Activated CD4-positive, alpha-beta T cell treated with anti-CD3 and anti-CD28 coated beads, Interleukin-2, amount 10 ng/mL, durations not matched to agents 24 days and 14 days (primary cell): ENCODE measurements at places on chromosomes 2 and 18. TPM values are rescaled to one million over a fixed set of nuclear protein-coding genes. Genes with fewer than 3 reads are reported as not detected.

Gene SERPINB8
- total RNA-seq: 22.0 and 25.5 TPM in 2 replicates

Gene GPBAR1
- total RNA-seq: 0.40 and 0.68 TPM in 2 replicates

DNA sequence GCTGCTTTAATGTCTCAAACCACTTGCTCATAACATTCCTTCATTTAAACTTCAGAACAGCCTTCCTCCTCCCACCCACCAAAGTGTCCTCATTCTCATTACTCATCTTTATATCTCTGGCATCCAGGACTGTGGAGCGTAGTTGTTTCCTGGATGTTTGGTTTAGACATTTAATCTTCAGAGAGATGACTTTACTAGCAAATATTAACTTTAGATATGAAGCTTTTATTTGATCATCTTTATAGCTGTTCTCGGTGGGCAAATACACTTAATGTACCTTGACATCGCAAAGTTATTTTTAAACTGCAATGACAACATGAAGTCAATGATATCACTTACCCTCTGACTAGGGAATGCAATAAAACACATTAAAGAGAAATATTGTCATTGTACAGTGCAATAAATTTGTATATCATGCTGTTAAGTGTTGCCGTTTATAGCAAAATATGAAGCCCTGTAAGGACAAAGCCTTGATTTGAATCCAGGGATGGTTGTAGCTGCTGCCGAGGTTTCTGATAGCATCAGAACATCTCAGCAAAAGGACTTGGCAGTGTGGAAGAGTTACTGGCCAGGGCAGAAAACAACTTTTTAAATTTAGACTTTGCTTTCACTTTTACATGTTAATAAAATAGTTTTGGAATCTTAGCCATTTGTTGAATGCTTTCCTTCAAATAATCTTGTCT, 4.6 kb upstream of the LAMA3 start:
- no peak overlapping the region for H3K27ac ChIP-seq
- H3K4me3 ChIP-seq: no peak overlapping the region
- H3K36me3 ChIP-seq: no peaks in the 10 kb centered on the region

DNA sequence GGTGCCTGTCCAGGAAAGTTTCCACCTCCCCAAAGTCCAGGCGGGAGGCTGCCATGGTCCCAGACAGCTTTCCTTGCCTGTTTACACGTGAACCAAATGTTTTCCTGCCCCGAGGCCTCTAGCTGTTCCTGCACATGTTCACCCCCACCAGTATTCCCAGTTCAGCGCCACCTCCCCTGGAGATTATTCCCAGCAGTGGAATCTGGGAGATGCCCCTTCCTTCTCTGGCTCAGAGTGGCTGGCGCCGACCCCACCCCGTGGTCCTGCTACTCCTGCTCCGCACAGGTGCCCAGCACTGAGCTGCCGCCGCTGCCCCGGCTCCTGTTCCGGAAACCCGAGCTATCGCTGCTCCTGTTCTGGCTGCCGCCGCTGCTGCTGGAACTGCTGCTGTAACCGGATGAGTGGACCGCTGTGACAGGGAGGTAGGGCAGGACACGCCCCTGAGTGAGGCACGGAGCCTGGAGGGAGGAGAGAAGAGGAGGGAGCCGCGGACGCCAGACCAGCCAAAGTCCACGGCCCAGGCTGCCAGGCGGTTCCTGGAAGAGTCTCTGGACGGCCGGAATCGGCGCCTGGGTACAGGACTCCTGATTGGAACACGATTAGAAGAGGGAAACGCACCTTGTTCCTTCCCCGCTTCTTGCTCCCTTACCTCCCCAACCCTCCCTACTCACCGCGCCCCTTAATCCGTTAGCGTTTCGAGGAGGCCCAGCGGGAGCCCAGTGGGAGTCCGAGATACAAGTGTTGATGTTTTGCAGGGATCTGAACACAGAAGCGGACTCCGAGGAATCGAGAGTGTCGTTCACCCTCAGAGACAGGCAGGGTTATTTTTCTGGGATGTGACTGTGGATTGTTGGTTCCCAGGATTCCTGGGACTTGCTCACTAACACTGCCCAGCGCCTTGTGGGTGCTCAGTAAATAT, at the start of gene PDE11A:
TSS of gene PDE11A (minus strand) at position 395 of the 919 bp plus-strand sequence. CDS start at position 55, 340 bp downstream.
- H3K4me3 ChIP-seq: peak within 1 kb of the TSS; percentile 64
- H3K36me3 ChIP-seq: no peaks in the 10 kb centered on the region
- H3K27me3 ChIP-seq: peaks cover 60% of the 10 kb centered on the region
- peaks cover 10% of the 10 kb centered on the region for H3K4me1 ChIP-seq
- DNase-seq: peak; percentile 83

- H3K27ac ChIP-seq: no peak overlapping the region
- no peaks in the 10 kb centered on the region for H3K4me1 ChIP-seq
- DNase-seq: no peak
- H3K4me3 ChIP-seq: no peak overlapping the region
- peaks cover 30% of the 10 kb centered on the region for H3K27me3 ChIP-seq
These were observed 138.2 kb upstream of the PKDCC start for GRCh38 chr2:41909584-41909983.

Gene EDAR
- 0.56 and 0.62 TPM in 2 replicates for total RNA-seq

DNA sequence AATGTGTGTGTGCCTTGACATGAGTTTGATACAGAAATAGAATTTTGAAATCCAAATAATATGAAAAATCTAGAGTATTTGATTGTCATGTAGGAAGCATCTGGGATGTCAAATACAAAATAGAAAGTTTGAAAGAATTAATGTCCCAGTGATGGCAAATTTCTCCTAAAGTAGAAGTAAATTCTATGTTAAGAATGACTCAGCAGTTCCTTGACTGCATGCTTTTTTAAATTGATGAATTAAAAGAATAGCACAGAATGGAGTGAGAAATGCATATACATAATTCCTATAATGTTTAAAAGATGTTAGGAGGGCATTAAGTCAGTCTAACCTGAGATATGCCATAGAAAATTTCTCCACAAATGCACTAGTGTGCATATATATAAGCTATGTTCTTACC, 357.5 kb downstream of the TMEM182 start:
- no peaks in the 10 kb centered on the region for H3K36me3 ChIP-seq
- H3K4me1 ChIP-seq: no peaks in the 10 kb centered on the region
- no peak overlapping the region for H3K4me3 ChIP-seq

- H3K4me1 ChIP-seq: peaks cover 5% of the 10 kb centered on the region
- no peaks in the 10 kb centered on the region for H3K36me3 ChIP-seq
- DNase-seq: peak; percentile 20
- H3K4me3 ChIP-seq: no peak overlapping the region
These were observed 305.5 kb downstream of the IKZF2 start for GRCh38 chr2:212845941-212846340.

Gene SAG
- total RNA-seq: not detected in 2 replicates

GRCh38 chr18:13379930-13380690, 161.6 kb downstream of the LDLRAD4 start:
- peaks cover 69% of the 10 kb centered on the region for H3K4me1 ChIP-seq
- no peak overlapping the region for H3K4me3 ChIP-seq
- peaks cover 6% of the 10 kb centered on the region for H3K36me3 ChIP-seq
- DNase-seq: no peak
- H3K27ac ChIP-seq: peak overlapping the region; percentile 20

DNA sequence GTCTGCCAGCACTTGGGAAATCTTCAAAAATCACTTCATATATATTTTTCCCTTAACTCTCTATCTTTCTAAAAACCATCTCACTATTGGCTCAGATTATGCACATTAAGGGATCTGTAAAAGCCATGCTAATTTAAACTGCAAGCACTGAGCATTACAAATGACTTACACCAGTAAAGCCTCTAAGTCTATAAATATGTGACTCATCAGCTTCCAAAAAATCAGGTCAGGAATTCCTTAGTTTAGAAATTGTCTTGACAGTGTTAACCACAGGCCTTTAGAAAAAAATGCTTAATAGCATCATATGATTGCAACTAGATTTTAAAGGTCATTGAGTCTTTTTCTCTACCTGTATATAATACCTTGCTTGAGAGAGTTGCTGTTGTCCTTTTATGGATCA, 1113.6 kb upstream of the PIK3C3 start:
- no peak overlapping the region for H3K27ac ChIP-seq
- H3K36me3 ChIP-seq: no peaks in the 10 kb centered on the region
- no peak overlapping the region for H3K4me3 ChIP-seq
- no peaks in the 10 kb centered on the region for H3K4me1 ChIP-seq
- no peaks in the 10 kb centered on the region for H3K27me3 ChIP-seq
- DNase-seq: no peak

Gene TRIM43
- not detected in 2 replicates for total RNA-seq

DNA sequence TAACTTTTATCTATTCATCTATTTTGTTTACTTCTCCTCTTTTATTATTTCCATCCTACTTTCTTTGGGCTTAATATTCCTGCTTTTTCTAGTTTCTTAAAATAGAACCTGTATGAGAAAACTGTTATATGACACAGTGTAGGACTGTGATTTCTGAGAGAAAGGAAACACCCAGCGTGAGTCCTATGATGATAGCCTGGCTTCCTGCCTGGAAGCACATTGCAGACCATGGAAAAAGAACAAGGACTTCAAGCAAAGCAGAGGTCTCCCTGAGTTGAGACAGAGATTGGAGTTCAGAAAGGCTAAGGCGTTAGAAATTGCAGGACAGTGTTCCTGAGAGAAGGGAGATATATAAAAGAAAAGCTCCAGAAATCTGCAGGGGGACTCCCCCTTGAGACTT, 7.8 kb downstream of the RBM44 start:
- H3K27ac ChIP-seq: no peak overlapping the region
- H3K36me3 ChIP-seq: no peaks in the 10 kb centered on the region
- H3K27me3 ChIP-seq: peaks cover 25% of the 10 kb centered on the region
- H3K4me1 ChIP-seq: no peaks in the 10 kb centered on the region
- H3K4me3 ChIP-seq: no peak overlapping the region

Gene ZSWIM2
- total RNA-seq: not detected in 2 replicates

Gene ZSCAN30
- 11.6 and 12.2 TPM in 2 replicates for total RNA-seq

Gene RGPD4
- not detected in 2 replicates for total RNA-seq

Gene DAW1
- not detected in 2 replicates for total RNA-seq

Gene MBD2
- total RNA-seq: 195 and 200 TPM in 2 replicates

DNA sequence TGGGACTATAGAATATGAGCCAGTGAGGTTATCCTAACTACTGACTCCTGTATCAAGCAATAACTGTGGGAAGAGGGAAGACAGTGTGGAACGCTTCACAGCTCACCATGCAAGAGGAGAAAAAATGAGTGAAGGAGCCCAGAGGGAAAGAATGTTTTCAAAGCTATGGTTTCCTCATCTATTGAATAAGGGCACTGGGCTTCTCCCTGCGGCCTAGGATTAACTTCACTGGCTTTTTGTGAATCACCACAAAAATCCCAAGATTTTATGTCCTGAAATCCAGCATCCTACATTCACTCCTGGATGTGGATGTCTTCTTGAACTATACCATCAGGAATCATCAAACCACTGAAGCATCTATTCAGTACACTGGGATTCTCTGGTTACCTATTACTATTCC, 44.5 kb upstream of the SP5 start:
- no peaks in the 10 kb centered on the region for H3K4me1 ChIP-seq
- H3K27ac ChIP-seq: no peak overlapping the region
